ENCODE measurements at places on chromosomes 3 and 15.

GRCh38 chr3:52794612-52795099 is at the start of gene ITIH3:
Gene ITIH3 (plus strand): TSS chr3:52794796. CDS start chr3:52794804, 8 bp downstream.
- no peak for DNase-seq

- DNase-seq = no peak
Measured at GRCh38 chr3:27171113-27171512, 198.1 kb downstream of the NEK10 start.

GRCh38 chr3:148147903-148148302 is 549.8 kb upstream of the AGTR1 start:
- no peak for DNase-seq

DNA sequence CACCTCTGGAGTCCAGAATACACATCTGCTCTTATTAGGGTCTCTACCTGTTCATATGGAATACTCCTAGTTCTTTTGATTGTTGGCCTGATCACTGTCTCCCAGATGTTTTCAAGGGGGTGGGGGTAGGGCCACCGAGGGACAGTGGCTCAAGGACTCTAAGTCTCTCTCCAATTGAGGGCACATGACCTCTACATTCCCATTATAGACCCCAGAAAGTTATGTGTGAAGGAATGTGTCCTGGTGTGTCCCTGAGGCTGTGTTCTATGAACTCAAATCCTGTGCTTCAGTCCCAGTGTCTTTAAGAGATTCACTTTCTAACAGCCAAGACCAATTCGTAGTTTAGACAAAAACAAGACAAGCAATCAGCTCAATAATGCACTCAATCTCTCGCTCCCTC is 357.4 kb downstream of the ERC2 start:
- DNase-seq = no peak

- no peak for DNase-seq
Measured at GRCh38 chr3:94799420-94800060, 736.7 kb downstream of the NSUN3 start.

- no peak for DNase-seq
Measured at GRCh38 chr3:12138044-12138443, 20.7 kb downstream of the TIMP4 start.

- no peak for DNase-seq
Measured at GRCh38 chr3:195043607-195044339, 227.2 kb downstream of the XXYLT1 start.

DNA sequence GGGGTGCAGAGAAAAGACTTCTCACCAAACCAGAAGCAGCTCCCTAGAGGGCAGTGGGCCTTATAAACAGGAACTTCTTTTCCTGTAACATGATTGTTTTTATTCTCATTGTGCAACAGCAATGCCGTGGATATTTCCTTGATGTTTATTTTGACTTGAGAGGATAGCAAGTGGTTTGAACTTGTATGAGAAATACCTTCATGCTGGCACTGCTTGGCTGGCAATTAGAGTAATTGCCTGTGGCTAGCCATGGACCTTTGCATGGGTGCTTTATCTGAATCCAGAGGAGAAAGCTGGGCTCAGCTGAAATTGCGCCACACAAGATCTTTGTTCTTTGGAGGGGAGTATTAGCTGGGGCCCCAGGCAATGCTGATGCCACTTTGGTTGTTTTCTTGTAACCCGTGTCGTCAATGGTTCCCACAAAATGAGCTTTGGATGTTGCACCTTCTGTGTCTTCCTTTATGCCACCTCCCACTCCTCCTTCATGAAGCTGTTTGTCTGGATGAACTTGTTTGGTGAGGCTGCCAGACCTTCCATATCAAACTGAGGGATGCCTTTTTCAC is 37.9 kb downstream of the CMTM8 start:
- no peak for DNase-seq

- no peak for DNase-seq
Measured at GRCh38 chr15:70358871-70359647, 261.3 kb upstream of the TLE3 start.

GRCh38 chr3:146177072-146177471 is 16.1 kb upstream of the PLOD2 start:
- DNase-seq = no peak

DNA sequence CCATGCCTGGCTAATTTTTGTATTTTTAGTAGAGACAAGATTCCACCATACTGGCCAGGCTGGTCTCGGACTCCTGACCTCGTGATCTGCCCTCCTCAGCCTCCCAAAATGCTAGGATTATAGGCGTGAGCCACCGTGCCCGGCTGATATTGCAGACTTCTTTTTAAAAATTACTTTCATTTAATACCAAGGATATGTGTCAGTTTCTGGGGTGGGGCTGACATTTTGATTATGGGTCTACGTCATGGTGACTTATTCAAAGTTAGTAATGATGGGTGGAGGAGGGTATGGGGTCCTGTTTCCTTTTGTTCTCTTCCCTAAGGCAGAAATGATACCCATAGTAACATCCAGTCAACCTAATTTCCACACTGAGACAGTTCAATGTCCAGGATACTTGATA is 34.7 kb downstream of the GBE1 start:
- no peak for DNase-seq

- DNase-seq = no peak
Measured at GRCh38 chr3:26259176-26259575, 363.4 kb upstream of the LRRC3B start.

DNA sequence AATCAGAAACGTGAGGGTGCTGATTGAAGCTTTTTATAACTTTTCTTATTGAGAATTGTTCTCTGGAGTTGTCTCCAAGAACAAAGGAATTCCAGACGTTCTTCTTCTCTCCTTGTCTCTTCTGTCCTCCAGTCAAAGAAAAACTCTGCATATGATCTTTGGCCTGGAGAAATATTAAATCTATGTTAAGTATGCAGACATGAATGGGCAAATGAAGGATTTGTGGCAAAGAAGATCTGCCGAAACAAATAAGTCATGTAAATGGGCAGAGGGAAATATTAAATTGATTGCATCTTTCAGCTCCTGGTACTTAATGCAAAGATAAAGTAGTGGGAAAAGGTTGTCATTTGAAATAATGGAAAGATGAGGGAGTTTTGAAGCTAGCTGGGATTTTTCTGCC is 74.9 kb downstream of the IGF1R start:
- no peak for DNase-seq

- DNase-seq = no peak
Measured at GRCh38 chr3:67897351-67898336, 243.2 kb upstream of the SUCLG2 start.

DNA sequence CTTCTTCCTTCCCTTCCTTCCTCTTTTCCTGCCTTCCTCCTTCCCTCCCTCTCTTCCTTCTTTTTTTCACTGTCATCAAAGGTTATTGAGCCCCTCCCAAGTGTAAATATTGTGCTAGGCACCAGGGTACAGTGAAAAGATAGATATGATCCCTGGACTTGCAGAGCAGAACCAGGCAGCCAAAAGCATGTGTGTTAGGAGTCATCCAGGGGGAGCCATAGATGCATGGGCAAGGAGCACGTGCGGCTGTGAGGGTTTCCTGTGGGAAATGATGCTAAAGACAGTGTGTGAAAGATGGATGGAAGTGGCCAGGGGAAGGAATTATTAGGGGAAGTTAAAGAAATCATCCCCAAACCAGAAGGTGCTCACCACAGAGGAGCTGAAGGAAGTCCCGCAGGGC is 65.2 kb downstream of the NR2F2 start:
- no peak for DNase-seq

GRCh38 chr3:28786446-28786845 is 437.8 kb upstream of the AZI2 start:
- no peak for DNase-seq

DNA sequence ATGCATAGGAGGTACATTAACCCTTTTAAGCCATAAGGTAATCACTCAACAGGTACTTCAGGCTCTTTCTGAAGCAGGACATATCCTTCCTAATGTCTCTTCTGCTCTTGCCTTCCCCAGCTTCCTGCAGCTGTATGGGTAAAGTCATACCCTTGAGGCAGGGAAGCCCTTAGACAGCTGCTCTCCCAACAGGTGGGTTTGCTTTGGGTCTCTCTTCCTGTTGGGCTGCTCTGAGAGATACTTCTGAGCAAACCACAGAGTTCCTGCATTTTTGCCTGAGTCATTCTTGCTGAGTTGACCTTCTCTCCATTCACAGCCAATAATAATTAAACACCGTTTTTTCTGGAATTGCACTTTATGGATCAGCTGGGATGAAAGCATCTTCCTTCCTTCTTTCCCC is 2.0 kb upstream of the TRAT1 start:
- no peak for DNase-seq

DNA sequence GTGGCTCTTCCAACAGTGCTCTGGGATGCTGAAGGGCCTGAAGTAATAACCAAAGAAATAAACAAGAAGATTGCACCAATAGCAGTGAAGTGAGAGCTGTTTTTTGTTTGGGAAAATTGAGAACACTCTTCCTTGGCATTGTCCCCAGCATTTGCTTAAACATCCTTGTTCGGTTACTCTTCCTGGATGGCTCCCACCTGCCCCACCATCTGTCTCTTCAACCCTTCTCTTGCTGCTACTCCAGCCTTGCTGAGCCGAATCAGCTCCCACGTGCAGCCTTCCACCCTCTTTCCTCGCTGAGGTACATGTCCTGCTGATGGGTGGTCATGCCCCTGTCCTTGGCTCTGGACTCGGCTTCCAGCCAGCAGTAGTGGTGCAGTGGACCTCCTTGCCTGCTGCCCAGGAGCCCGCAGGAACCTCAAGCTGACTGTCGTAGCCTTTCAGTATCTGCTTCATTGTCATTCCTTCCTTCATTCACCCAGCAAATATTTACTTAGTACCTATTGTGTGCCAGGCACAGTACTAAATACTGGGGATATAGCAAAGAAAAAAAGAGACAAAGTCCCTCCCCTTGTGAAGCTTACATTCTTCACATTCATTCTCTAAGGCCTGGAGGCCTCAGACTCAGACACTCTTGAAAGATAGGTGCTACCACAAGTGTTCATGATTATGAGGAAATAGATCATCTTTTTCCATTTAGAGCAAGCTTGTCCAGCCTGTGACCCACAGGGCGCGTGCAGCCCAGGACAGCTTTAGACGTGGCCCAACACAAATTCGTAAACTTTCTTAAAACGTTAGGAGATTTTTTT is 17.1 kb upstream of the VILL start:
- DNase-seq = no peak

DNA sequence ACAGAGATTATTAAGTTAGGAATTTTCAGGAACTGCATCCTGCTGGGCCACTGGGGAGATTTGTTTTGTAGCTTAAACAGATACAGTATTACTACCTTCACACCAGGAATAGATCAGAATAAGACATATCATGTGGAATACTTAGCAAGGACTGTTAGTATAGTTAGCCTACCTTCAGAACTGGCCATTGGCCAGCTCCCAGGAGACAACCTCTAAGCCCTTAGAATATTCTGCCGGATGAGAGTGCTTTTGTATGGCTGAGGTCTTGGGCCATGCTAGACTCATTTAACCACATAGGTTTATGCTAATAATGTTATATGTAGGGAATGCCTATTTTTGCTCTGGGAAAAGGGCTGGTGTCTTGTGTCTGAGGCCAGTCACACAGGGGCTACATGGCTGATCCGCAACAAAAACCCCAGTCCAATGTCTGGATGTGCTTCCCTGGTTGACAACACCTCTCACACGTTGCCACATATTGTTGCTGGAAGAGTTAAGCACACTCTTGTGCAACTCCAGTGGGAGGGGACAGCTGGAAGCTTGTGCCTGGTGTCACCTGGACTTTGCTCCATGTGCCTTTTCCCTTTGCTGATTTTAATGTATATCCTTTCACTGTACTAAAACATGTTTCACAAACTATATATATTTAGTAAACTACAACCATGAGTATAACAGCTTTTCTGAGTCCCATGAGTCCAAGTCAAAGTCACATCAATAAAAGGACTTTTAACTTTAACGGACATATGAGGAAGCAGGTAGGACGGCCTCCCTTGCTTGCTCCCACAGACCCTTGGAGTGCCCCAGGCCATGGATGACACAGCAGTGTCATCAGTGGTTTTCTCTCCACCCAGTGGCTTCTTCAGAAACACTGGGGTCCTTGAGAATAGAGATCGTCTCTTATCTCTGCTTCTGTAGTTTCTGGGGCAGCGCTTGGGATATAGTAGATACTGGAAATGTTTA is 118.0 kb upstream of the C3orf80 start:
- DNase-seq = no peak

GRCh38 chr15:68298882-68299381 is 21.4 kb downstream of the FEM1B start:
- DNase-seq = no peak

- no peak for DNase-seq
Measured at GRCh38 chr15:33735637-33736247, 232.6 kb upstream of the CHRM5 start.

DNA sequence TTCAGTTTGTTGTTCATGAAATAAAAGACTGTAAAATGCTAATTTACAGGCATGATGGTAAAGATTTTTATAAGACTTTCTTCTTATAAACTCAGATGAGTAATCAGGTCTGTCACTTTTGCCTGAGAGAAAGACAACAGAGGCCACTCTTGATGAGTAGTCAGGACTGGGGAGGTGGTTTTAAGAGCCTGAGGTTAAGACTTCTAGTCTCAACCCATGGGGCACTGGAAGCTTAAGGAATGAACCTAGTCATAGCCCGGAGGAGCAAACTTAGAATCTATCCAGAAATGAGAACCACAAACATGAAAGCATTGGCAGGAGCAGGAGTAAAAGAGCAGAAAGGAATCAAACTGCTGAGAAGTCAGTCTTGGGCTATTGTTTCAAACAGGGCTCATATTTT is 846.3 kb upstream of the ARPP21 start:
- no peak for DNase-seq

- DNase-seq = no peak
Measured at GRCh38 chr15:30889196-30889595, 14.5 kb upstream of the FAN1 start.

DNA sequence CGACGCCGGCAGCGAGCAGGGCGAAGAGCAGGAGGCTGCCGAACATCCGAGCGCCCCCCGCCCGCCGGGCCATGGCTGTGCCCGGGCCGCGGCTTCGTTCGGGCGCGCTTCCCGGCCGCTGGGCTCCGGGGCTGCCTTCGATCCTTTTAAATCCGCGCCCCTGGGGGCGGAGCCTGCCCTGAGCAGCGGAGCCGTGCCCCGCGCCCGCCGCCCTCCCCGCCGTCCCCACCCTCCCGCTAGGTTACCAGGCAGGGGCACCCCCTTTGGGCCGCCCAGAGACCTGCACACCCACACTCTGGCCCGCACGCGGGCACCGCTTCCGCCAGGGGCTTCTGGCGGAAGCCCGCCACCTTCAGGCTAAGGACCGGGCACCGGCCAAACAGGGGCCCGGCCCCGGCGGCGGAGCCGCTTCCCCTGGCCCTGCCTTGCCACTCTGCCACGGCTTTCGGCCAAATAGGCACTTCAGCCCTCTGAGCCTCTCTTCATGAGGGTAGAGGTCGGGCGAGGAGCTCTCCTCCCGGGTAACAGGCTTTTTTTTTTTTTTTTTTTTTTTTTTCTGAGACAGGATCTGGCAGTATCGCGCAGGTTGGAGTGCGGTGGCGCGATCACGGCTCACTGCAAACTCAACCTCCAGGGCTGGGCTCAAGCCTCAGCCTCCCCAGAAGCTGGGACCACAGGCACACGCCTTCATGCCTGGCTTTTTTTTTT is at the start of gene NMB:
TSS of gene NMB (minus strand) at position 120 of the 708 bp plus-strand sequence. CDS start at position 73, 47 bp downstream.
- DNase-seq = peak; percentile 65

- DNase-seq = peak; percentile 97
Measured at GRCh38 chr3:196609343-196609775, 30.1 kb upstream of the NRROS start.
